Fibroblast of skin of right quadriceps (primary cell): ENCODE measurements at places on chromosomes 3 and 15.
A peak's percentile ranks its signal among the peaks of the same experiment; 100 is the strongest.

DNA sequence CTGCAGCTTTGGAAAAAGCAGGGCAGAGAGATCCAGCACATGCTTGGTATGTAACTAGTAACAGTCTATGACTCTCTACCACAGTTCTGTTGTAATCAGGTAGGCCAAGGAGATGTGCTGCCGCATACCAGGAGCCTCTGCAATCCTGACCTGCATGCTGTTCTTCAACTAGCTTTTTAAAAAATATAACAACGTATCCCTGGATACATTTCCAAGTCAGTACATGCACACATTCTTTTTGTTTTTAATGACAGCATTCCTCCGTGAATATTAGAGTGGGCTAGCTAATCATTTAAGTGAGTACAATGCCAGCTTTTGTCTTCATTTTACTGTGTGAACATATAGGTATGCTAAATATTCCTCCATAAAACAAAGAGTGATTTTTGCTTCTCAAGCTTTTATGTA, 437.8 kb downstream of the RBMS3 start:
- DNase-seq, result peak; percentile 38

- no peak for DNase-seq
These were observed 71.9 kb upstream of the CTNNB1 start for GRCh38 chr3:41127414-41127813.

- no peak for DNase-seq
These were observed 250.7 kb downstream of the LPP start for GRCh38 chr3:188404701-188405100.

DNA sequence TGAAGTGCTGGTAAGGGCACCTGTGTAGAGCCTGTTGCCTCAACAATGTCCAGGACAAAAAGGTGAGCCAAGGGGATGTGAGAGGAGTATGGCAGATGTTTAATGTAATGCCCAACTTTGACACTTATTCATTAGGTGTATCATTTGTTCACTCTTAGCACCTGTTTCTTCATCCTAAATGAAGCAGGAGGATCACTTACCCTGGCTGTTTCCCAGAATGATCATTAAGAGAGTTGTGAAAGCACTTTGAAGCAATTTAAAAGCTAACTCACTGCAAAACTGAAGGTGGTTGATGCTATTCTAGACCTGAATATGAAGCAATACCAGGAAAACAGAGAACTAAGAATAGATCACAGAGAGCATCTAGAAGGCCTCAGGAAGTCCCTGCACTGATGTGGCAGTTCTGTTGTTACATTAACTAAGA, 3.4 kb upstream of the HHLA2 start:
- DNase-seq, result no peak

- DNase-seq, result peak; percentile 100
These were observed 217.9 kb upstream of the THBS1 start for GRCh38 chr15:39362821-39363561.

- peak; percentile 40 for DNase-seq
These were observed 627 bp downstream of the DUSP7 start for GRCh38 chr3:52055537-52056351.

- no peak for DNase-seq
These were observed 28.5 kb upstream of the SNRK start for GRCh38 chr3:43257850-43258249.

DNA sequence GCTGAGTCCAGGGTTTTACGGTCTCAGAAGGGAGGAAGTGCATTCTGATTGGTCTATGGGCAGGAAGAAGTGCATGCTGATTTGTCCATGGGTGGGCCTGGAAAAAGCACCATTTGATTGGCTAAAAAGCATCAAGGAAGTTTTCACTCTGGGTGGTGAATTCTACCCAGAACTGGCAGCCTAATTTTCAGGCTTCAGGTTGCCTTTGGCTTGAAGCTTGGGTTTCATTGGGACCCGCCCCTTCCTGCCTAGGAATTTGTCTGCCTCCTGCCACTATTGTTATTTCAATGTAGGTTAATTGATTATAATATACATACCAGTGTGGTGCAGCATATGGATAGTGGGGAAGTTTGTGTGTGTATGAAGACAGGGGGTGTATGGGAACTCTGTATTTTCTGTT, 1355.9 kb downstream of the SI start:
- DNase-seq, result no peak
